Type B pancreatic cell (in vitro differentiated cells): ENCODE measurements at places on chromosomes 4 and X.

GRCh38 chrX:100863326-100863864, 10.8 kb downstream of the NOX1 start:
- no peak for DNase-seq

- no peak for DNase-seq
These were observed 25.6 kb upstream of the MMRN1 start for GRCh38 chr4:89868999-89869589.

DNA sequence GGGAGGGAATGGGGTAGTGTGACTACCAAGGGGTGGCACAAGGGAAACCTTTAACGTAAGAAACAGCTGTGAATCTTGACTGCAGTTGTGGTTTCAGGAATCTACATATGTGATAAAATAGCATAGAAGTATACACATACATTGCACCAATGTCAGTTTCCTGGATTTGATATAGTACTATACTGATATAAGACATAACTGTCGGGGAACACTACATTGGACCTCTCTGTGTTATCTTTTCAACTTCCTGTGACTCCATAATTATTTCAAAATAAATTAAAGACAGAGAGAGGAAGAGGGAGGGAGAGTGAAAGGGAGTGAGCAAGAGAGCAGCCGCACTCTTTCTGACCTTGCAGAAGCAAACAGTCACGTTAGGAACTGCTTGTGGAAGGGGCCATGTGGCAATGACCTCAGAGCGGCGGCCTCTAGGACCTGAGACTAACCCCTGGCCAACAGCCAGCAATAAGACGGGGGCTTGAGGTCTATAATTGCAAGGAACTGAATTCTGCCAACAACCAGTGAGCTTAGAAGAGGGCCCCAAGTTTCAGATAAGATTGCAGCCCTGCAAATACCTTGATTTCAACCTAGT, 47.4 kb downstream of the NALF2 start:
- DNase-seq, result no peak

- DNase-seq, result no peak
These were observed 37.2 kb upstream of the GPR78 start for GRCh38 chr4:8542776-8543525.

DNA sequence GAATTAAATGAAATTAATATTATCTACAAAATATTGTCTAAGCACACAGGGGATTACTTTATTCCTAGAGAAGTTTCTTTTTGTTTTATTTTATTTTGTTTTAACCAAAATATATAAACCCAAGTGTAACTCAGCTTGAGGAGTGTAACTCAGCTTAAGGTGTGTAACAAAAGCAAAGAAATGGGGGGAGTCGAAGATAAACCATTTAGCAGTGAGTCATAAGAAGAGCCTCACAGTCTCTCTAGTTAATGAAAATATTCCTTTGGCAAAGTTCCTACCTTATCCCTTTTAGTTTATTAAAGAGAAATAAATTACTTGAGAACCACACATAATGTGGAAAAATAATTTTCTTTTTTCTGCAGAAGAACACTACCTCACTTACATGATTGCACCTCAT, 261.8 kb downstream of the KCTD8 start:
- DNase-seq, result no peak

DNA sequence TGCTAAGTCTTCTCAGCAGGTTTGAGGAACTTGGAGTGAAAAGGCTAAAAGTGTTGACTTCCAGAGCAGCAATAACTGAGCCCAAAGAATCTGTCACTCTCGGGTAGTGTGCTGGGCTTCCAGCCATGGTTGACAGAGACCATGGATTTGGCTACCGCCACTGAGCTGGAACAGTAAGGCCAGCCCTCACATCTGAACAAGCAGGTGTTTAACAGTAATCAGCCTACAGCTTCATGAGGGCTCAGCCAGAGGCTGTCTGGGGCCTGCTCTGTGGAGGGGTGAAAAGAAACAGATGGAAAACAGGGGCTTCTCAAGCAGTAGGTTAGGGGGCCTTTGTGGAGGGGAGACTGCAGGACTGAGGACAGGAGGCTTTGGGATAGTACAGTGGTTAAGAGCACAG, 14.9 kb downstream of the RASL11B start:
- DNase-seq, result no peak

DNA sequence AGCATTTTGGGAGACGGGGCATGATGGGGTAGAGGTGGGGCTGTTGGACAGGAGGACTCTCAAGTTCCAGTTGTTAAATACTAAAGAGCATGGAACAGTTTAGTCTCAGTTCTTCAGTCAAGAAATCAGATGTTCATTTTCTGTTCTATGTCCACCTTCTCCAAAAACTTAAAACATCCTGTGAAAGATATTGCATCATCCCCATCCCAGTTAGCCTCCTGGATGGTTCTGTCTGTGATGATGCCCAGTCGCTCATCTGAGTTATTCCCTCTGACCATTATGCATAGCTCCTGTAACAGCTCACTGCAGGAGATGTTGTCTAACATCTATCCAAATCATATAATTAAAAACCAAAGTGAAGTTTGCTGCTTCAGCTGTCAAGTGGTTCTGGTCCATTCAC, 32.1 kb upstream of the SCML1 start:
- no peak for DNase-seq

DNA sequence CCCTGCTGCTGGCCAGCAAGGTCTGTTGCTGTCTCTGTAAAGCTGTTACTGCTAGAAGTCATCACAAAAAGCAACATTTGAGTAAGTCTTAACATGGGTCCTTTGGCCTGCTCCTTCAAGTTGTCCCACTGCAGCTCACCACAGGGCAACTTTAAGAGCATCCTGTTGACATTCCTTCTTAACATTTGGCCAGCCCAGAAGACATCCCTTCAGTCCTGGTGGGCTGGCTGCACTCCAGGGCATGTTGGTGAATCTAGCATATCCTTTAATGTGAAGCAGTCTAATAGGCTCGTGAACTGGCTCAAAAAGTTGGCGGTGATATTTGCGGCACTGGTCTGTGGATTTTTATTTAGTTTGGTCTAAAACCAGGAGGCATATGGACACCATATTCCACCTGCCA, 92.2 kb upstream of the MAML3 start:
- DNase-seq, result no peak

DNA sequence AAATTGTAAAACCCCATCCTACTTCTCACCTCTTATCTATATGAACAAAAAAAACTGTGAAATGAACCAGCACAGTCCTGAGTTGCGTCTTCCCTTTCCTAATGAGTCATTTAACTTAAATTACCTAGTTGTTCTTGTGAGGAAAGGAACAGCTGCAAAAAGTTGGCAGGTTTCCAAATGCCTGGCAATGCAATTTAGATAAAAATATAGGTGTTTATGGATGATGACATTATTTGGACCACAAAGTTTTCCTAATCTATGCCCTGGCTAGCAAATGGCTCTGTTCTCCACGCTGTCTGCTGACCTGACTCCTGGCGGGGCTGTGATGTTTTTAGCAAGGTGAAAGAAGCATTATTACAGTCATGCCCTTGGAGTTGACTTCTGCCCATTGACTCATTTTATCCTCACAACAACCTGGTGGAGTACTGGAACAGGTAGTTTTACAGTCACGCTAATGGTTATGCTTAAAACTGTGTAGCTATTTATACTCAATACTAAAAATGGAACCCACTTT, 29.8 kb upstream of the RELL1 start:
- DNase-seq, result no peak

DNA sequence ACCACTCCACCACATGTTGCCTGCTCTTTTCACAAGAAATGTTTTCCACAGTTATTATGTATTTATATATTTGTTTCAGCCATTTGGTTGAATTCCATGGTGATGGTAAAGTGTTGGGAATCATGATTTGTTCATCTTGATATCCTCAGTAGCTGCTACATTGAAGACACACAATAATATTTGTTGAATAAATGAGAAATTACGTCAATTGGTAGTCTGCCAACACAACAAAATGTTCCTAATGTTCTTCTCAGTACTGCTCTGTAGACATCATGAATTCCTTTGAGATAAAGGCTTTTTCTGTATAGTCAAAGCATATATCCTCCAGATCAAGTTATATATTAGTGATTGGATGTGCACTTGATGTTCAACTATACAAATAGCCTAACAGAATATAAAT, 29.5 kb downstream of the CXXC4 start:
- no peak for DNase-seq

DNA sequence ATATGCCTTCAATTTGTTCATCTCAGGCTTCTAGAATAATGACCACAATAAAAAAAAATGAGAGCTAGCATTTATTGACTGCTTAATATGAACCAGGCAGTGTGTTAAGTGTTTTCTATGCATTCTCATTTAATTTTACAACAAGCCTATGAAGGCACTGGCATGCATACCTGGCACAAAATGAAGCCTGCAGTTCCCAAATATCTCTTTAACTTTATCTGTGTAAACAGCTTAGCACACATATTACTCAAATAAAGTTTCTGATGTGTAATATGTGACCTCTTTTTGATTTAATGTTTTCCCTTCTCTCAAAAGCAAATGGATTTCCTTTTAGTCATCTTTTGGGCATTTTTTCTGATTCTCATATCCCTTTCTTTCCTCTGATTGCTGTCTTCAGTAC, 671.8 kb downstream of the PCDH7 start:
- DNase-seq, result no peak

- no peak for DNase-seq
These were observed 83.6 kb downstream of the MAML3 start for GRCh38 chr4:140070366-140070765.

DNA sequence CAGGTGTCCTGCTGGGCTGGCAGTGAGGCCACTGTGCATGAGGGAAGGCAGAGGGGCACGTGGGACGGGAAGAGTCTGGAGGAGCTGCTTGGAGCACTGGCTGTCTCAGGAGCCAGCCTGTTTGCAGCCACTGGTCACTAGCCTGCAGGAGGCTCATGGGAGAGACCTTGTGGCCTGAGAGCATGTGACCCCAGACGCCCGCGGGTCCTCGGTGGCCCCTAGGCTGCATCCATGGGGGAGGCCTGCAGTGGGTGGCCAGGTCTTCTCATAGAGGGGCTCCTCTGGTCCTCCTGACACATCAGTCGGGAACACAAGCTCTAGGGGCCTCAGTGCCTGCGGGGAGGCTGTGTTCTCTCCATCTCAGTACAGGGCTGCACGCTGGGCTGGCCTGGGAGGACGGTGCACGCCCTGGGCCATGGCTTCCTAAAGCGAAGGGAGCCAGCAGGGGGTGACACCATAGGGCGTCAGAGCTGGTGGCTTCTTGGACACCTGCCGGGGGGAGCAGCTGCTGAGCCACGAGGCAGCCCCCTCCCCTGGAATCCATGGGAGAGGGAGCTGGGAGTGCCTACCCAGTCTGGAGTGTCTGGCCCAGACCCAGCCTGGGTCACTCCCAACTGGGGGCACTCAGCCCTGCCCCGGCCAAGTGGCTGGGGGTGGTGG, 12.3 kb downstream of the NAT8L start:
- DNase-seq, result no peak

- DNase-seq, result no peak
These were observed 190.9 kb downstream of the GABRB1 start for GRCh38 chr4:47222276-47222675.

DNA sequence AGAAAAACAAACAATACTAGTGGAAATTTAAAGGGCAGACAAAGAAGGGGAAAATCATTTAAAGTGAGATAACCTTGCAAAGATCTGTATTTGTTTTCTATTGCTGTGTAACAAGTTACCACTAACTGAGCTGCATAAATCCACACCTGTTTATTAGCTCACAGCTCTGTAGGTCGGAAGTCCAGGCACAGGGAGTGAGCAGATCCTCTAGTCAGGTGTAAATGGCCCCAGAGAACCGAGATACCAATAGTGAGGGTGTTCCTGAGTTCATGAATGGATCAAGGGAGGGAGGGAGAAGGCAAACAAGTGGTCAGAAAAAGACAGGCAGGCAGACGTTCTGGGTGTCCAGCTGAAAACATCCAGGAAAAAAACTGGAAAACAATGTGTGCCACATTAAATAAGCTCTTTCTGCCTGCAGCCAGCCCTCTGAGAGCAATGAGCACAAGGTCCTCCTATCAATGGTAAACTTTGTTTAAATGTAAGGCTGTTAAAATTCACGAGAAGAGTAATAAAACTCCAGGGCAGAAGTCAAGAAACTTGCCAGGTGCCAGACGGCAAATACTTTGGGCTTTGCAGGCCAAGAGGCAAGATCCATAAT, 25.0 kb downstream of the ADGRA3 start:
- DNase-seq, result no peak

DNA sequence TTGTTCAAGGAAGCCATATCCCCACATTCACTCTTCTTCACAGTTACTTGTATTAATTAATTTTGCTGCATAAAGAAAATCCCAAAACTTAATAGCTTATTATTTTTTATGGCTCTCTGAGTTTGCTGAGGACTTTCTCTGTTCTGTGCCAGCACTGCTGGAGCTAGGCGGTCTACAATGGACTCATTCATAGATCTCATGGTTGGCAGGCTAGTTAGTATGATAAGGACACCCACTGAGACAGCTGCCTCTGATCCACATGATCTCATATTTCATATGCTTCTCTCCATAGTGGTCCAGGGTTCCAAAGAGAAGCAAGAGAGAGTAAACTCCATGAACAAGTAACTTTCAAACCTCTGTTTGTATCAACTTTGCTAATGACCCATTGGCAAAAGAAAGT, 170.2 kb downstream of the ADGRA3 start:
- DNase-seq, result no peak

DNA sequence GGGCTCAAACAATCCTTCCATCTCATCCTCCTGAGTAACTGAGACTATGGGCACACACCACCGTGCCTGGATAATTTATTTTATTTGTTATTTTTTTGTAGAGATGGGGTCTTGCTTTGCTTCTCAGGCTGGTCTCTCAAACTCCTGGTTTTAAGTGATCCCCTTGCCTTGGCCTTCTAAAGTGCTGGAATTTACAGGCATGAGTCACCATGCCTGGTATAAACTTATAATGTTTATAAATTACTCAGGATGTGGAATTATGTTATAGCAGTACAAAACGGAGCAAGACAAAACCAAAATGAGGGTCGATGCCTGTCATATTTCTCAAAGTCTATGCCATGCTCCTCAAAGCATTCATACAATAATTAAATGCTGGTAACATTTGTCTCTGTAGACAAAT, 29.8 kb upstream of the TEX13C start:
- no peak for DNase-seq

DNA sequence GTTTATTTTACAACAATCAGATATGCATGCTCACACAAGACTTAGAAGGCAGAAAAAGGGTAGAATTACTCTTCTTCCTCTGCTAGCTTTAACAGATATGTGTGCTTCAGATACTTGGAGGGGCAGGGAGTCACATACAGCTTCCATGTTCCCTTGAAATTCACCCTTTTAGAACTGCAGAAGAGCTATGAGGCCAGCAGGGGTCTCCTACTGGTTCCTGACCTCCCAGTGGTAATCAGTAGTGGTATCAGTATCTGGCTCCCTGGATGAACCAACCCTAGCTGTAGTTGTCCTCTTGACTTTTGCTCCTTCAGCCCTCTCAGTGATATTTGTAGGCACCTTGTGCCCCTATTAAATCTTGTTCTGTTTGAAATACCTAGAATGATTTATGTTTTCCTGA, 81.5 kb downstream of the RCHY1 start:
- DNase-seq, result no peak
